ENCODE measurements at places on chromosomes 3 and 15.
A peak's percentile ranks its signal among the peaks of the same experiment; 100 is the strongest.

GRCh38 chr15:76161153-76162035 is 101.6 kb downstream of the TMEM266 start:
- no peak for DNase-seq

DNA sequence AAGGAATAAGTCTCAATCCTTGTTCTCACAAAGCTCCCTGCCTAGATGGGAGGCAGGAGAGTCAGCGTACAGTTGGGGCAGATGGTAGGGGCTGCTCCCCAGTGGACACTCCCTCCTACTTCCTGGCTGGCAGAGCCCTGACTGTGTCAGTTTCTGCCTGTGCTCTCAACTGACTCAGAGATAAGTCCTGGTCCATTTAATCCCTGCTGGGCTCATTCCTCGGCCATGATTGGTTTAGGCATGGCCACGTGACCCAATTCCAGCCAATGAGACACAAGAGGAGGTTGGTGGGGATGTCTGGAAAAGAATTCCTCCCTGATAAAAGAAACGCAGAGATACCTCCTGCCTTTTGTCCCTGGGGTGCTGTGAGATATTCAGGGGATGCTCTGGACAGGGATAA is 118.1 kb upstream of the SLC6A11 start:
- no peak for DNase-seq

- DNase-seq: no peak
Measured at GRCh38 chr3:46716461-46717441, 918 bp downstream of the PRSS50 start.

GRCh38 chr3:186540221-186540834 is 3.9 kb downstream of the CRYGS start:
- no peak for DNase-seq

DNA sequence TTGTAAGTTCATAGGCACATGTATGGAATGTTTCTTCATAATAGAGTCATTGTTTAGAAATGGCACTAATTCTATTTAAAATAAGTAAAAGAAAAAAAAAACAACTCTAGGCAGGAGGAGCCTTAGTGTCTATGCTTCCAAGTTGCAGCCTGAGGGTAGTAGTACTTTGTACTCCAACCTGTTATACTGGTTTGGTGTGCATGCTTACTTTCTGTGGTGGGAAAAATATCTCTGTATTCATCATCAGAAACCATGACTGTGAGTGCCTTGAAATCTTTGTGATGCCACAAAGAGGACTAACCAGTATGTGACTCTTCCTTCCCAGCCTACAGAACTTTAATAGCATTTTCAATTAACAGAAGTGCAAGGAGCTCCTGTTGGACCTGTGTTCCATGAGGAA is 4.4 kb downstream of the NAALADL2 start:
- no peak for DNase-seq

DNA sequence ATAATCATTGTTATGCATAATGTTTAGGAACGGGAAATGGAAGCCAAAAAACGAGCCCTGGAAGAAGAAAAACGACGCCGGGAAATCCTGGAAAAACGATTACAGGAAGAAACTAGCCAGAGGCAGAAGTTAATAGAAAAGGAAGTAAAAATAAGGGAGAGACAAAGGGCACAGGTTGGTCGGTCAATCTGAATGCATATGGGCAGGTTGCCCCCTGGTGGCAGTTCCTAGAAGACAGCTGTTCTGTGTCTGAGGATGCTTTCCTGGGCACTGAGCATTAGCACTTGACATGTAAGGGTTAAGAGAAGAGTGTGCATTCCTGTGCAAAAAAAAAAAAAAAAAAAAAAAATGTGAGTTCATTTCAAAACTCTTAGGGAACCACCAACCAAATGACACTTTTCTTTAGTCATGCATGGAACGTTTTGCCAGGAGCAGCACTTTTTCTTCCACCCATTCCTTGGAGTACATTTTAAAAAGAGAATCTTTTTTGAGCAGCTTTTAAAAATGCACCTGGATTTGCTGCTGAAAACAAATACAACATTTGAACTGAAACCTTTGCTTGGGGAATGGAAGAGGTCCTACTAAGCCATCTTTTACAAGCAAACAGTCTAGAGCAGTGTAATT is 11.1 kb upstream of the ABHD10 start:
- peak; percentile 17 for DNase-seq

GRCh38 chr15:40481341-40482074 is 10.7 kb downstream of the CHST14 start:
- no peak for DNase-seq

- DNase-seq: no peak
Measured at GRCh38 chr3:71537211-71537611, 46.3 kb downstream of the FOXP1 start.

DNA sequence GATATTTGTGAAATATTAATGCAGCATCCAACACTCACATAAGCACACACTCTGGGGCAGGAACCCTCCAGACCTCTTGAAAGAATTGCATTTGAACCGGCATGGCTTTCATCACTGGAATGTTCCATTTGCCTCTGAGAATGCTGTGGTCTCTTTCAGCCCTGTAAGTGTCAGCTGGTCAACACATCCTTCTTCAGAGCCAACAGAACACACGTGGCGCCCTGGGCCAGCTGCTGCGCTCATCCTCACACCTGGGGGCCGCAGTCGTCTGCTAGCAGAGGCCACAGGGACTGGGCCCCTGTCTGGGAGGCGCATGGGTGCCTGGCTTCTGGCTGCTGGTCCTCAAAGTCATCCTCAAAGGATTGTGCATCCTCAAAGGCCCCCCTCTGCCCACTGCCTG is 71.4 kb upstream of the HERC1 start:
- no peak for DNase-seq

DNA sequence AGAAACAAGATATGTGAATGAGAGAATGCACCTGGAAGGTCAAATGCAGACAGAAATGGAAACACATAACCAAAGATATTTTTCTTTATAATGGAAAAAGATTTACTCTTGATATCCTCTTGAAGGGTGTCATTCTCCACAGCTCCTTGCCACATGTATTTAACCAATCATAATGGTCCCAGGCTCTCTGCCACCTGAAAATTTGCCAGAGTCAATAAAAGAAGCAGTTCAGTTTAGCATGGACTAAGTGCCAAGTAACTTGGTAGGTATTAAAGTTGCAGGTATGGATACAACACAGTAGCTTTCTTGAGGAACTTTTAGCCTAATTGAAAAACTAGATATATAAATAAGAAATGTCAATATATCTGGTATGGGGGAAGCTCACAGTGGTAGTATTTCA is 33.5 kb downstream of the TUSC7 start:
- no peak for DNase-seq

DNA sequence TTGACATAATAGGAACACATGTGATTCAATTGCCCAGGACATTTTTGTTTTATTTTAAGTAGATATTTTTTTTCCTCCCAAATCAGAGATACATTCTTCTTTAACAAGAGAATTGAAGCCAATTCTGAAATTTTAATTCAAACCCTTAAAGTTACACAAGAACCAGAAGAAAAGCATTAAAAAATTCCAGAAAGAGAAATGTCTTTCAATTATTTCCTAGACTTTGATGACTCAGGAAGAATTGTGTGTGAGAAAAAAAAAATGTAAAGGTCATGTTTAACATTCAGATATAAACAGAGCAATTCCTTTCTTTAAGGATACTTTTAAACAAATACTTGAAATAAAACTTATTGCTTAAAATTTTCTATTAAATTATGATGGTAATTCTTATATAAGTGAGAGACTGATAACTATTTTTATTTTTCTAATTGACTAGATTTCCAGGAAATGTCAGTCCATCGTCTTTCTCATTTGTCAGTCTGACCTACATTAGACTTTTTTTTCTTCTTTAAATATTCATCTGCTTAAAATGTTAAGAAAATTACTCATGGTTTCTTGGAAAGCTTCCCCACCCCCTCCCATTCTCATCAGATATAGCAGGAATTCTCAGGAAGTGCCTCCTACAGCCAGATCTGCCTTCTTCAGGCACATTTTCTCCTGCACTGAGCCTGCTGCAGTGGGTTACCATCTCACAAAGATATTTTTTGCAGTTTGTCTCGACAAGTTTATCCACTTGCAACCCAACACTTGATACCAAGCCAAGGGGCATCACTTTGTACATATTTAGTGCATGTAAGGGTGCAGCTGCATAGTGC is 261.8 kb upstream of the CBLB start:
- DNase-seq: no peak

GRCh38 chr3:177348974-177349373 is 151.7 kb upstream of the TBL1XR1 start:
- no peak for DNase-seq

- DNase-seq: no peak
Measured at GRCh38 chr15:39657668-39658067, 76.8 kb downstream of the THBS1 start.

DNA sequence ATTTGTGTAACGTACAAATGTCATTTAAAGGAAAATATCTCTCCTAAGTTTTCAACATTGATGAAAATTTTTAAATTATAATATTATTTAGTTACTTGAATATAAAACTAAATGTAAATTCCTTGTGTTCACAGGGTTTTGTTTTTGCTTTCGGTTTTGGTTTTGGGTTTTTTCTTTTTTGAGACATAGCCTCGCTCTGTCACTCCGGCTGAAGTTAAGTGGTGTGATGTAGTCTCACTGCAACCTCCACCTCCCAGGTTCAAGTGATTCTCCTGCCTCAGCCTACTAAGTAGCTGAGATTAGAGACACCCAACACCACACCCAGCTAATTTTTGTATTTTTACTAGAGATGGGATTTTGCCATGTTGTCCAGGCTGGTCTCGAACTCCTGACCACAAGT is 79.3 kb upstream of the TCF12 start:
- no peak for DNase-seq

- no peak for DNase-seq
Measured at GRCh38 chr3:134249935-134250716, 533 bp downstream of the RYK start.

DNA sequence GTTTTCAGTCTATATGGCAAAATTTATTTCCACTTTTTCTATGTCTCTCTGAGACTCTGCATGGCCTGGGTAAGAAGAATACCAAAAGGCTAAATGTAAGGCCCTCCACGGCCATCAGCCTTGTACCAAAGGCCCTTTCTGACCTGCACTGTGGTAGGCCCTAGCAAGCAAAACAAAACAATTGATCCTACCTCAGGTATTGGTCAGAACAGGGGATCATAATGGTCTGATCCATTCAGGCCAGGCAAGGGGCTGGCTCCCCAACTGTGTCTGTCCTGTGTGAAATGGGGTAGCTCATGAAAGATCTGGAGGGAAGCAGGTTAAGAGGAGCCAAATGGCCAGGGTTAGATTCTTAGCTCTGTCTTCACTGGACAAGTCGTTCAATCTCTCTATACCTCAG is 181.3 kb downstream of the SSR3 start:
- no peak for DNase-seq

DNA sequence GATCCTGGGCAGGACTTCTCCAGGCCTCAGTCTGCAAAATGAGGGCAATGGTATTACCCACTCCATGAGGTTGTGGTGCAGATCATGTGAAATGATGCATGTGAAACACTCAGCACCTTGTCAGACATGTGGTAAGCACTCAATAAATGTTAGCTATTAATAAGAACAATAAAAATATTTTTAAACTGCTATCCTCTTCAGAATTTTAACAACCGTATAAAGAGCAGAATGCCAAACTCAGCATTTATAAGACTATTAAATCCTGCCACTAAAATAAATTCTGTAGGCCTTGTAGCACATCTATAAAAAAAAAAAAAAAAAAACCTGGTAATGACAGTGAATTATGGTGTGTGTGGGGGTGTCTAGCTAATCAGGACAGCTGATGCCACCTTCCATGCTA is 213.9 kb upstream of the UMPS start:
- no peak for DNase-seq

DNA sequence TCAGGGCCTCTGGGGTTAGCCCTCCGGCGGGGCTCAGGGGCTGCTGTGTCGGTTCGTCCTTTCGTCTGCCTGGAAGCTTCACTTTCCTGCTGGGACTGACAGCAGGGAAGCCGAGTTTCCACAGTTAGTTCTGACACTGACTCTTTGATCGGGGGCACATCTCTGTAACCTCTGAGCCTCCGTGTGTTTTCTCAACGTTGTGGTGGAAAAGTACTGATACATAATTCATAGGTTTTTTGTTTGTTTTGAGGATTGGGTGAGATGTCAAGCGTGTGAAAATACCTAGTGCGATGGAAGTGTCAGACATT is 481 bp downstream of the AP4E1 start:
- no peak for DNase-seq

DNA sequence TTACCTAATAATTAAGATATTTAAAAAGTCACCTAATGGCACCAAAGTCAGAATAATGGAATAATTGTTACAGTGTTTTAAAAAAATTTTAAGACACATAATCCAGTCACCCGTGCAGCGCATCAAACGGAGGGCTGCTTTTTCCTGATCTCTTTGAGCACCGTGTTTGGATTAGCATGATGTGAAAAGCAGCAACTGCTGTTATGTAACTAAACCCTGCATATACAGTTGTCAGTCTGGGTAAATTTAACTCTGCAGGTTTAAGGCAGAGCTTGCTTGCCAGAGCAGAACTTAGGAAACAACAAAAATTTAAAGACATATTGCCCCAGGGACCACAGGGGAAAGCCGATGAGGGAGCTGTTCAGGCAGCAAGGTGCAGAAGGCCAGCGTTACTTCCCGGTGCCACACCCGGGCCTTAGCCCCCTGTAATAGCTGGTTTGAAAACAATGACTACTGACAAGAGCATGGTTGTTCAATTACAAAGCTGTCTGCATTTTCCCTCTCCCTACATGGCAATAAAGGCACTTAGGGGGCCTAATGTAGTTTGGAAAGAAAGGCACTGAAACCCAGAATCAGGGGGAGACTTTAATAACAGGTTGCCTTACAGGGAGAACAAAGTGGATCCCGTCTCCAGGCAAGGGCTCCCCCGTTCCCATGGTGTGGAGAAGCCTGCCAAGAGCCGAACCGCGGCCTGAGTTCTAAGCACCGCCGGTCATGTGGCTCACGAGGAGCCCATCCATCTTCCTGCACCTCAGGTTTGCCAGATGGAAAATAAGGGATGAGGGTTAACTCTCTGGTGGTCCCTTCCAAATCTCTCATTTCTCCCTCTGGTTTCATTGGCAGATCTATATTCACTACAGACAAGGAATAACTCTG is 32.2 kb downstream of the RORA start:
- no peak for DNase-seq

GRCh38 chr3:195556390-195556789 is 13.3 kb upstream of the PPP1R2 start:
- no peak for DNase-seq

- no peak for DNase-seq
Measured at GRCh38 chr3:157423337-157423736, 13.3 kb upstream of the PTX3 start.

GRCh38 chr3:185629554-185630181 is 43.6 kb downstream of the SENP2 start:
- no peak for DNase-seq
